CD4-positive, alpha-beta T cell treated with Interleukin-6 for 4 hours (primary cell): ENCODE measurements at places on chromosomes 7 and 10.

DNA sequence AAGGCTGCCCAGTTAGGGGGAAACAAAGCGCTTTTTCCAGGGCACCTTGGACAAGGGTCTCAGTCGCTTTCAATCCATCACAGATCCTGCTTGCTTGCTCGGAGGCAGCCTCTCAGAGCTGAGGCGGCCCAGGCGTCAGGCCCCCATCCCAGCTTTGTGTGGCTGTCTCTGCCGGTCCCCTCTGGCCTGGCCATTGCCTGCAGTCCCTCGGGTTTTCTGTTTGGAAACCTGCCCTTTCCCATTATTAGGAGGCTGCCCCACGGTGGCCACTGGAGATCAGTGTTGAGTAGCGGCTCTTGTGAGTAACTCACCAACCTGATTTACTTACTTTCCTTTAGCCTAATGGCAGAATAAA, 216.1 kb downstream of the GLRX3 start:
- no peak for DNase-seq

- DNase-seq: no peak
Measured at GRCh38 chr10:50645236-50645635, 21.5 kb upstream of the SGMS1 start.

GRCh38 chr7:96061844-96062243, 260.1 kb downstream of the SLC25A13 start:
- no peak for DNase-seq

DNA sequence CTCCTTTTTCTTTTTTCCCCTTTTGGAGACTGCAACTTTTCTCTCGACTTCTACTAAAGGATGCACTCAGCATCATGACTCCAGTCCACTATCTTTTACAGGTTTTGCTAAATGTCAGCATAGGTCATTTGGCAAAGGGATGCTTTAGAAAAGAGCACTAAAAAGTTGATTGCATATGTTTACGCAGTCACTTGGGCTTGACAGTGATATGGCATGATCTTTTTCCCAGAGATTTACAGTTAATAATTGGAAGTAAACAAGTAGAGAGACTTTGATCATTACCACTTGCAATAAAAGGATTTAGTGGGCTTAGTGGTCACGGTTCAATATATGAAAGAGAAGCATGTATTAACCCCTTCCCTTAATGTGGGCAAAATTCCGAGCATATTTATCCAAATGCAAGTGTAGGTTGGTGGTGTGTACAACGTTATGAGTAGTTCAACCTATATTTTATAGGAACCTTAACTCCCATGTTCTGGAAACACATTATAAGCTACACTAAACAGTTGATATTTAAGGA, 1.8 kb downstream of the BMI1 start:
- DNase-seq: no peak

GRCh38 chr10:43029043-43029442, 47.8 kb upstream of the RET start:
- no peak for DNase-seq

DNA sequence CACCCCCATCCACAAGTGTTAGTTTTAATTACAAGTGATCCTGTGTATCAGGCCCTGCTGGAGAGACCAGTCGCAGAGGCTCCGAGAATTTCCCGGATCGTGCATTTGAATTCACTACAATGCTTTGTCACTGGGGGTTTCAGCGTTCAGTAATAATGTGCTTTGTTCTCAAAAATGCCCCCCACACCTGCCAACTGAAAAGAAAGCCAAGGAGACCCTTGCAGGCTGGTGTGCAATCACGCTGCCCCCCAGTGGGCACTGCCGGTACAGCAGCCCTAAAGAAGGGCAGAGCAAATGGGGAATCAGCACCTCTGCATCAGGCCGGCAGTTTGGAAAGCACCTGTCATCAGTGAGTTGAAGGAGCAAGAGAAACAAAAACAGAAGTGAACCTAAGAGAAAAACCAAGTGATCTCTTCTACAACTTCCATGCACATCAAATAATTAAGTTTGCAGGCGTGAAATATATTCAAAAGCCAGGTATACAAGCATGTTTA, 177.6 kb downstream of the PARD3 start:
- DNase-seq: peak; percentile 61

DNA sequence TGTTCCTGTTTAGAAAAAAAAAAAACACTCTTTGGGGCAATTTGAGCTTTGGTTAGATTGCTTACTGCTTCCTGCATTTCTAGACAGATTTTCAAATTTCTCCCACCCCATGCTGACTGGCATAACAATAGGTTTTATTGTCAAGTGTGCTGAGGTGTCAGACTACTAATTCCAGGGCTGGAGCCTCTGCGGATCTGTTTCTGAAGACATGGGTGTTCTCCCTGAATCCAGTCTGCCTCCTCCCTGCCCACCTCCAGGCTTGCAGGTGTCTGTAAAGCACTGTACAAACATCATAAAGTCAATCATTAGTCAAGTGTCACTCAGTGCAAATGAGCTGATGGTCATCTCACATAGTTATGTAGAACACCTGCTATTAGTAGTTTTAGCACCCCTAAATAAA, 292.4 kb downstream of the GATA3 start:
- DNase-seq: no peak

- peak; percentile 12 for DNase-seq
Measured at GRCh38 chr7:55366461-55367070, 1.4 kb downstream of the LANCL2 start.

GRCh38 chr7:20194343-20194995, 22.7 kb downstream of the MACC1 start:
- no peak for DNase-seq

- DNase-seq: no peak
Measured at GRCh38 chr7:133001727-133002126, 80.2 kb downstream of the CHCHD3 start.

- DNase-seq: no peak
Measured at GRCh38 chr7:30183749-30184369, 49.1 kb downstream of the MTURN start.

DNA sequence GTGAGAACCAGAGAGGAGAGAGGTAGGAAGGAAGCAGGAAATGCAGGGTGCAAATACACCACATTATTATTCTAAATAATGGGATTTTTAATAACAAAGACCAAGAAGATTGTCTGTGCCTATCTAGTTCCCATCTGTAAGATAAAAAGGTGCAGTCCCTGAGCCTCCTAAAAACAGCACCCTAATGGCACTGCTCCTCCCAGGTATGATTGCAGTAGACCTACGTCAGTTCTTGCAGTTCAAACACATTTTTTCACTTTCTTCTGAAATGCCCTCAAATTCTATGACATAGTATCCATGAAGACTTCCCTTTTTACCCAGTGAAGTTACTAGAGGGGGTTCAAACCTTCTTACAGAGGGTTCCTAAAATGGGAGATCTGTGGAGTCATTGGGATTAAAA, 70.6 kb downstream of the FIGNL1 start:
- DNase-seq: no peak

DNA sequence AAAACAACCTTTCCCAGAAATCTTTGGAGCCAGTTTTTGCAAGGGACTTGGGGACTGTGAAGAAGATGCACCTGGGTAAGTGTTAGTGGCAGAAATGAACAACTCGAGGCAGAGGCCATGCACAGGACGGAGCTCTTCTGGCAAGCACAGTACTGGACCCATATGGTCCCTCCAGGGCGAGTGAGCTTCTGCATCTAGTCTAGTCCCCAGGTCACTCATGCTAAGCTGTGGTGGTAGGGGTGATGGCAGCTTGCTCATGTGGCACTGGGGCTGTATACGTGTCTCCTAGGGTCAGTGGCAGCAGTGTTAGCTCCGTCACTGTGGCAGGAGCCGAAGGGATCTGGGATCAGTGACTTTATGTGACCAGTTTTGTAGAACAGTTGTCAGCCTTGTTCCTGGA, 9.3 kb upstream of the LRRC61 start:
- DNase-seq: no peak

DNA sequence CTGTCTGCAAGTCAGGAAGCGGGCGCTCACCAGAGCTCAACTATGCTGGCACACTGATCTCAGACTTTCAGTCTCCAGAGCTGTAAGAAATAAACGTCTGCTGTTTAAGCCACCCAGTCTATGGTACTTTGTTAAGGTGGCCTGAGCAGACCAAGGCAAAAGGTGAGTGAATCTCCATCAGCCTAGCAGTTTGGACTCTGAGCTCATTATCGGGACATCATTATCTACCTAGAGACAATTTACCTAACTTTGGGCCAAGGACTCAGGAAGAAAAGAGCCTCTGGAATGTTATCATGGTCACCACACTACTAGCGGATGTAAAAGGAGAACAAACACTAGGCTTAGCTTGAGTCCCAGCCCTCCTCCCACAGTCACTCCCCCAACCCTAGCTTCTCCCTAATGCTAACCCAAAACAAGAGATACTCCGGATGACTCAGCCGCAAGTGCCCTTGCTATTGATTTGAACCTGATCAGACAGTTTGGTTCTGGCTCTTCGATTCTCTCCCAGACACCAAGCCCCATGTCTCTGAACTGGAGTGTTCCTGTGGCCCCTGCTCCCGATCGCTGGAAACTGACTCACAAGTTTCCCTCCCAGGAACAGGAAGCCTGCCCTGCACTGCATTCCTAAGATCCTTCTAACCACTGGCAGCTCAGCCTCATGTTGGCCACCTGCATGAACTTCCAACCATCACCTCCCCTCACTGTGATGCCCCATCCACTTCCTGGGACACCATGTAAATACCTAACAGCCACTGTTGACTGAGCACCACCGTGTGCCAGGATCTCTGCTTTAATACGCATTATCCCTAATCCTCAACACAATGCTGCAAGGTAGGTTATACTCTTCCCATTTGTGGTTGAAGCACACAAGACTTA, 34.5 kb downstream of the CREB3L2 start:
- DNase-seq: no peak

DNA sequence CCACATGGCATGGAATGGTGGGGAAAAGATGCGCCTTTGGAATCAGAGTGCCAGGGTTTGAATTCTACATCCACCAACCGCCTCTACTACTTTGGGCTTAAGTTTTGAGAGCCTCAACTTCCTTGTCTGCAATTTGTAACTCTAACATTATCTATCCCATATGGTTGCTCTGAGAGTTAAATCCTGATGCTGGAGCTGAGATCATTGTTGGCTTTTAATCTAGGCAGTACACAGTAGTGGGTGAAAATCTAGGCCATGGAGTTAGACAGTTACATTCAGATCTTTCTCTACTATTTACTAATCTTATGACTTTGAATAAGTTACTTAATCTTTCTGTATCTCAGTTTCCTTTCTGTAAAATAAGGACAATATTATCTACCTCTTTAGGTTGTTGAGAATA, 149.7 kb upstream of the AOAH start:
- DNase-seq: no peak
